Stimulated activated CD8-positive, alpha-beta memory T cell treated with anti-CD3 and anti-CD28 coated beads, Interleukin-2, amount 100 ng/mL, for 1 hour (primary cell): ENCODE measurements at places on chromosomes 12 and 14.

GRCh38 chr12:52062167-52063081, 7.4 kb upstream of the ATG101 start:
- no peak for DNase-seq

GRCh38 chr12:107126796-107127481, 33.6 kb upstream of the CRY1 start:
- DNase-seq: no peak

DNA sequence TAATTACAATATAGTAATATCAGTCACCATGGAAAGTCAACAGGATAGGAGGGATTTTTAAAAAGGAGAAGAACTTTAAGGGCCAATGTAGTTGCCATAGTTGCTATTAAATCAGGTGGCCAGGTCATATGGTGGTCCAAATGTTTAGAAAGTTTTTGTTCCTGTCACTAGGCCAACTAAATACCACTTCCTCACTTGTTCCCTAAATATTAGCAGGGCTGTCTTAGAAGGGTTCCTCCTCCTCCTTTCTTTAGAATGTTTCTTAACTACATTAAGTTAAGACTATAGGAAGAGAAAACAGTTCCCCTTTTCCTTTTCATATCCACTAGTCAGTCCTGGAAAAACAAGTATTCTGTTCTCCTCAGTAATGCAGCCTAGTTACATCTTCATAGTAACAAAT, 50.3 kb downstream of the MON2 start:
- no peak for DNase-seq

DNA sequence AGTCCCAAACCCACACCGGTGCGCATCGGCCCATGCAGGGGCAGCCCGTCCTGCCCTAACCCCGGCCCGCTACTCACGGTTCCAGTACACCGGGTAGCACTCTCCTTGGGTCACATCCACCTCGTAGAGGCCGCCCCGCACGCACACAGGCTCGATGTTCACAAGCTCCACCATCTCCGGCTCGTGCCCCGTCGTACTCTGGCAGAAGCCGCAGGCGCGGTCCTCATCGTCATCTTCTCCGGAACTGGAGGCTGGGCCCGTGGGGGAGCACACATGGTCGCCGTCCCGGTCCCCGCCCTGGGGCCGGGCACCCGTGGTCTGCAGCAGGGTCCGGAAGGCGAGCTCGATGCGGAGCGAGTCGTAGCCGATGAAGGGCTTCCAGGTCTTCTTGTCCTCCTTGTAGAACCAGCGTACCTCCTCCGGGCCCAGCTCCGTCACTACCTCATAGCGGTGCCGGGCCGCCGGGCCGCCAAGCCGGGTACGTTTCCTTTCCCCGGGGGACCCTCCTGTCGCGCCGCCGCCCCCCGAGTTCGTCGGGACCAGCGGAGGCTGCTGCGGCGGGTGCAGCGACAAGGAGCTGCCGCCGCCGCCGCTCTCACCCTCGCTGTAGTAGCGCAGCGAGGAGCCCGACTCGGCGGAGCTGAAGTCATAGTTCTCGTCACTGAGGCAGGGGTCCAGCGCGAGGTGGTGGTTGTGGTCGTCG, 788 bp downstream of the DDHD1 start:
- peak; percentile 47 for DNase-seq

DNA sequence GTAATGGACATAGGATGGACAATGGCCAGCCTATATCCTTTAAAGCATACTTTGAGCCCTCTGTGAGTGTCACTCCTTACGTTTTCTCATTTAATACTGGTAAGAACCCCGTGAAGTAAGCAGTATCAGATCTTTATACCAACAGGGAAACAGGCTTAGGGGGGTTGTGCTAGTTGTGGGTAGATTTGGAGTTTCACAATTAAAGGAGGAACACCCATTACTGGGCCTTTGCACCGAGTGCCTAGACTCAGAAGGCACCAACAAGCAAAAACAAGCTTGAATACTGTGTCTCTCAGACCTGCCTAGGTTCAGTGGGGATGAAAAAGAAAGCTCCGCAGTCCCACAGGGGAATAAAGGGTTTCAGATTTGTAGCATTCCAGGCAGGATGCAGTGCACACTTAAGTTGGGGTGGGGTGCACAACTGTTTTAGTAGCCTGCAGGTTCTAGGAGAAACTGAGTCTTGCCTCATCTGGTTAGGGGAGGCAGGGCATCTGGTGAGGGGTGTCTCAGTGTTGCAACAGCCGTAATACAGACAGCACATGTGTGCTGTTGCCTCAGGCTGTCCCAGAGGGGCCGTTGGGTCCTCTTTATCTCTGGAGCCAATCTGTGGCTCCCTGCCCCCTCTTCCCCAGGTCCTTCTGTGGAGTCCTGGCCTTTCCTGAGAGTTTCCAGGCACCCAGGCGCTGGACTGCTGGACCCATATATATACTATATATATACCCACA, 51.2 kb downstream of the IRAK3 start:
- no peak for DNase-seq

GRCh38 chr14:75428230-75429104, 645 bp downstream of the JDP2 start:
- no peak for DNase-seq

DNA sequence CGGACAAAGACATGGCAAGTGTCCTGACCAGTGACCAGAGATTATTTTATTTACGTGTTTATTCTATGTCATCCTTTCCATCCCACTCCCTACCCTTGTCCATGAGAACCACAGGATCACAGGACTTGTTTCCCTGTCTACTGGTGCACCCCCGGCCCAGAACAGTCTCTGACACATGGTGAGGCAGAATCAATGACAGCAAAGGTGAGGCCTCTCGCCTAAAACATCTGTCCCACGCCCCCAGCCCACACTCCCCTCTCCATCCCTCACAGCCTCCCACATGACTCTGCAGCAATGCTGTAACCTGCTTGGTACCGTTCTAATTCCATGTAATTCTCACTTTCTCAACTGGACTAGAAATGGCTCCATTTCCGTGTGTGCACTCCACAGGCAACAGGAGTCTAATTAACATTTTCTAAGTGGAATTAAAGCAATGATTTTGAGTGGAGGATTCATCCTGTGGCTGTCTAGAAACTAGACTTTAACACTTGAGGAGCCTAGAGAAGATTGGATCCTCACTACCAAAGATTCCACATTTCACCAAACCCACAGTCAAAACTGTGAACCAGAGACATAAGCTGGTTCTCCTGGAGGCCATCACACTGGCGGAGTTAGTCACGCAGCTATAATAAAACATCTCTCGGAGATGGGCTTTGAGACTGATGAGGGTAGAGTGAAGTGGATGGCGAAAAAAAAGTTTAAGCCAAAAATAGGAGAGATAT, 150.1 kb downstream of the PIWIL1 start:
- no peak for DNase-seq

DNA sequence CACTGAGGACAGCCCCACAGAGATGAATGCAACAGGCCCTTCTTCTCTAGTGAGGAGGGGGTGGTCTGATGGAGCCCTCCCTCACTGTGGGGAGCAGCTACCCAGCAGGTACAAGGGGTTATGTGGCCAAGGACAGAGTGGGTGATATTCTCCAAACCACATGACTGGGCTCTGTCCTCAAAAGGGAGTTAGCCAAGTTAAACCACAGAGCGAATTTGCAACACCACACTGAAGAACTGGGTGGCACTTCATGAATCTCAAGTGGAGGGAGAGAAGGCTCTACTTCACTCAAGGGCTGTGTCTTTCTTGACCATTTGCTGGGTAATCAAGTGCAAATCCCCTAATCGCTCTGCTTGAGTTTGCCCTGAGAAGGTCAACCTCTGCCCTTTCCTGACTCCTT, 12.5 kb downstream of the GPR68 start:
- DNase-seq: no peak

DNA sequence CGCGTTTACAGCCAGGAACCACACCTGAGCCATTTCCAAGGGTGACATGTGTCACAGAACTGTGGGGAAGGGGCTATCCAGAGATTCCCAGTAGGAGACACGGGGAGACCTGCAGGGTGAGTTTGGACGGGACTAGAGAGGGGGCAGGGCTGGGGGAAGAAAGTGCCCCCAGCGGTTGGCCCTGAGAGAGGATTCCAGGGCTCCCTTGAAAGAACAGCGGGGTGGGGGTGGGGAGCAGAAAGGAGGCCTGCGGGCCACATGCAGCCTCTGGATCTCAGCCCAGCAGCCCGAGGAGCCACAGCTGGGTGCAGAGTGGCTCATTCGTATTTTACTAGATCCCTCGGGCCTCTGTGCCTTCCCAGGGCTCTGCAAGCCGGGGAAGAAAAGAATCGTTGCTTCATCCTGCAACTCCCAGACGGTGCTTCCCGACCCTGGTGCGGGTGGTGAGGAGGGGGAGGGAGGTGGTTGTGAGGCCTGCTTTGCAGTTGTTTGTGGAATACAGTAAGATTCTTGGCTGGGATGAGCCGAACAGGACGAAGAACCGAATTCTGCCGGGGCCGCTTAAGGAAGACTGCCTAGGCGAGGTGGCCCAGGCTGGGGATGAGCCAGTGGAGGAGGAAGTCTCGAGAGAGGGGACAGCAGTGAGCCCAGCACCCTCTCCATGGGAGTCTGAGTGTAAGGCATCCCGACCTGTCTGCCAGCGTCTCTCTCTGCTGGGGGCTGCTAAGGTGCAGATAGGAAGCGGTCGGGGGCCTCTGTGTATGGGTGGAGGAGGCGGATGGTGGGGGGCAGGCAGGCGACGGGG, 36.1 kb upstream of the ANKRD9 start:
- DNase-seq: no peak

GRCh38 chr14:63308723-63309317, 9.9 kb downstream of the GPHB5 start:
- DNase-seq: no peak

GRCh38 chr14:61636291-61636690, 59.0 kb upstream of the HIF1A start:
- DNase-seq: no peak

- no peak for DNase-seq
Observed at GRCh38 chr12:93762059-93762719, 85.0 kb downstream of the CRADD start.

- DNase-seq: no peak
Observed at GRCh38 chr12:82383930-82384552, 25.7 kb downstream of the METTL25 start.

DNA sequence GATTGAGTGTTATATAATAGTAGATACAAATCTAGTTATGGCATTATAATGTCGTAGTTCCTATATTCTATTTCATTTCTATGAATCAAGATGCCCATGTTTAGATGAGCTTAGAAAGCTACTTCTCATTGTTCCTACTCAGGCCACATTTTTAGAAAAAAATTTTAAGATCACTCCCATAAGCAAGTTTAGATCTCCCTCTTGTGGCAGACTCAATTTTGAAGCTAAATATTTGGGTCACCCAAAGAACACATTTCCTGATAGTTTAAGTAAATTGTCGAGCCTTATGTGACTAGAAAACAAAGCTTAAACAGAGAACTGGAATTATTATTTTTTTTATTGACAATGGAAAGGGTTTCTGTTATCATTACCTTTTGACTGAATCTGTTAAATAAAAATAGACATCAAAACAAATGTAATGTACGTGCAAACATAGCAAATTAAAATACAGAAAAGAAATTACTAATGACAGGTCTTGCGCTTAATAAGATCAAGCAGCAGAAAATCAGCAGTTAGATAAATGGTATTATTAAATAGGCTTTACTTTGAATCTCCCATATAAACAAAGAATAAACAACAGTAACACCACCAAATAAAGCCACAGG, 180.2 kb downstream of the ACSS3 start:
- DNase-seq: no peak

GRCh38 chr14:92844204-92844603, 50.1 kb downstream of the GOLGA5 start:
- DNase-seq: no peak

DNA sequence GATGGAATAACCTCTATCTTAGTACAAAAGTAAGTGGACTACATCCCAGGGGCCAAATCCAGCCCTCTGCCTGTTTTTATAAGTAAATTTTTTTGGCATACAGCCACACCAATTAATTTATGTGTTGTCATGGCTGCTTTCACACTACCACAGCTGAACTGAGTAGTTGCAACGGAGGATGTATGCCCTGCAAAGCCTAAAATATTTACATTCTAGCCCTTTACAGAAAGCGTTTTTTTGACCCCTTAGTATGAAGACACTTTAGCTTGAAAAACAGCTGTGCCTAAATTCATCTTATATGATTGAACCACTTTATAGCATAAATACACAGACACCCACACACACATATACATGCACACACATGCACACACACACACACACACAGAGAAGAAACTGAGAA, 501.6 kb downstream of the EGLN3 start:
- DNase-seq: no peak

- DNase-seq: no peak
Observed at GRCh38 chr12:570435-570920, 92.8 kb downstream of the NINJ2 start.

DNA sequence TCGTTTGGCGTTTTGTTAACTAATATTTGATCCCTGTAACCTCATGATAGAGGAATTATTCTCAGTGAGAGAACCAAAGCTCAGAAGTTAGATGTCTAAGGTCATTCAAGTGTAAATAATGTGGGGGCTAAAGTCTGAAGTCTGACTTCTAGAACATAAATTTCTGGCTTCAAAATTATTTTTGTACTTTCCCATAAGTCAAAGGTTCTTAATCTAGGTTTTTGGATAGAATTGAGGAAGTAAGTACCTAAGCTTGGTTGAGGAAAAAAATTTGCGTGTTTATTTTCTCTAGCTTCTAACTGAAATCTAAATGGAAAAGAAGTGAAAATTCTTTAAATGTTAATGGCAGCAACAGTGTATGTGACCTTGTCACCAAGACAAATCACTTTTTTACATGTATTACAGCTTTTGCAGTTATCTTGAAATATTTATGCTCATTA, 2.3 kb downstream of the LARP4 start:
- no peak for DNase-seq

DNA sequence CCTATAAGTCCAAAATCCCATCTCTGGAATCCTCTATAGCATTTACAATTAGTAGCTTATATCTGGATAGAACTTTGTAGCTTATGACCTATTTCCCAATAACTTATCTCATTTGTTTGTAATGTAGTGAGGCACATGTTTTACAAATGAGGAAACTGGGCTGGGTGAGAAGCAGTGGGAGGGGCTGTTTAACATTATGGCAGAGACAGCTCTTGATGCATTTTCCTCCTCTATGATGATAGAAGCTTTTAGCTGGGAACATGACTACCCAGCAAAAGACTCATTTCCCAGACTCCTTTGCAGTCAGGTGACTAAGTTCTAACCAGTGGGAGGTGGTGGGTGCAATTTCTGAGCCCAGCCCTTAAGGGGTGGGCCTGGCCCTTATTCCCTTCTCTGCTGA, 179.7 kb downstream of the TTC8 start:
- DNase-seq: no peak

DNA sequence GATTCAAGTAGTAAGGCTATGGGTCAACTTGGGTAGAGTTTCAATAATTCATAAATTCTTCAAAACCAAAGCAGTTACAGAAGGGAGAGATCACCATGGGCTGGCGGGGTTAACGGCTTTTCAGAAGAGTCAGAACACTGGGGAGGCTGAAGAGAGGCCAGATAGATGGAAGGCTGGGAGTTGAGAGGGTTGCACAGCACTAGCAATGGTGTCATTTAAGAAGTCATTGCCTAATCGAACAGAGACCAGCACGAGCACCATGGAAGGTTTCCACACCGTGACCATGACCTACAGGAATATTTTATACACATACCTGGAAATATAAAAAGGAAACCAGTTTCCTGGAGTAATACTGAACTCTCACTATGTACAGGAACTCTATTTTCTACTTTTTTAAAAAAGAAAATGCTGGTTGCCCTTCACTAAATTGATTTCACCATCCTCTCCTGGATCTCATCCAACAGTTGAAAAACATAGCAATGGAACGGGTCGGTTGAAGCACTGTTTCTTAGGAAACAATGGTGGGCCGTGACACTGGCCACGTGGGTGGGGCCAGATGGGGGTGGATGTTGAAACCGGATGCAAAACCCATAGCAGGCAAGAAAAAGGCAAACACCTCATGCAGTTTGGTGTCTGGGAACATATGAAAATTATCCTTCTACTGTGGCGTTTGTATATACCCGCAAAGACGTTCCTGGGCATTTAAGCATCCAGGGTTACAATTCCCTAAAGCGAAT, 38.0 kb upstream of the RIN3 start:
- DNase-seq: no peak
